WTC11 (cell line): ENCODE measurements at places on chromosomes 16 and 17. TPM values are rescaled to one million over a fixed set of nuclear protein-coding genes. Genes with fewer than 3 reads are reported as not detected.

GRCh38 chr16:52466994-52467393 lies 79.9 kb downstream of the TOX3 start:
- DNase-seq: no peak

DNA sequence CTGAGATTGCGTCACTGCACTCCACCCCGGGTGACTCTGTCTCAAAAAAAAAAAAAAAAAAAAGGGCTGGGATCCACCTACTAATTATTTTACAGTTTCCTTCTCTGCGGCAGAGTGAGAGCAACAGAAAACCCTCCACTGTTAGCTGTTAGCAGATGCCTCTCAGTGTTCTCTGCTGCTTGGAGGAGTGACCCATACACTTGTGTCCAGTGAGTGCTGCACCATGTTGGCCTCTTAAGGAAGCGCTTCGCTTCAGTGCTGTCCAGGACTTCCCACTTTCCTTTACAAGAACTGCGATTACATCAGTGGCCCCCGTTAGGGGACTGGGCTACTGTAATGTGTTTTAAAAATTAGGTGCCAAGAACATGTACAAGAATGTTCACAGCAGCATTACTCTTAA lies 18.4 kb upstream of the CLEC18B start:
- no peak for DNase-seq

DNA sequence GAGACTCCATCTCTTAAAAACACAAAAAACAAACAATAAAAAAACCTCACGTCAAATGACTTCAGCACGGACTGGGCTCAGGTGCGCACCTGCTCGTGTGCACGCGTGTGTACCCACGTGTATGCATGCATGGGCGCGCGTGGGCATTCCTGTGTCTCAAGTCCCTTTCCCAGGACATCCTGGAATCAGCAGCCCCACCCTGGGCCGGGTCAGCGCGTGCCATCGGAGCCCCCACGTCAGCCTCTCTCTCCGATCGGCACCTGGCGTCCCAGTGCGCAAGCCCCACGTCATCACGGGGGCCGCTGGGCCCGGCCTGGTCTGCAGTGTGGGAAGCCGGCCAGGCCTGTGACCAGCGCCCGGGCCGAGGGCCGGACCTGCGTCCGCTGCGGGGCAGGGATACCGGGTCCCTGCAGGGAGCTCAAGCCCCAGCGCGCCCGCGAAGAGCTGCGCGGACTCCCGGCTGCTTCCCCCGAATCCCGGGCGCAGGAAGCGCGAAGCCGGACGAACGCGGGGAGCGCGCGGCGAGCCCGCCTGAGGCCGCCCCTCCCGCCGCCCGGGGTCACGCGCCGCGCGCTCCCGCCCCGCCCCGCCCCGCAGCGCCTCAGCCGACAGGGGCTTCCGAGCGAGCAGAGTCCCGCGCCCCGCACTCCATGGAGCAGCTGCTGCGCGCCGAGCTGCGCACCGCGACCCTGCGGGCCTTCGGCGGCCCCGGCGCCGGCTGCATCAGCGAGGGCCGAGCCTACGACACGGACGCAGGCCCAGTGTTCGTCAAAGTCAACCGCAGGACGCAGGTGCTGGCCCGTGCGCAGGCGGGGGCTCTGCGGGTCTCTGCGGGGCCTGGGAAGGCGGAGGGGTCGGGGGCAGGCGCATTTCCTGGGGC lies at the start of gene FN3K:
Gene FN3K, plus strand, starts transcription at position 629 of the 880 bp plus-strand sequence. Its CDS starts 22 bp downstream, at position 651.
- peak; percentile 70 for DNase-seq

GRCh38 chr16:88289968-88290401 lies 92.8 kb upstream of the ZNF469 start:
- DNase-seq: no peak

Gene KRTAP9-1
- not detected in 3 replicates for total RNA-seq
